Smooth muscle cell of the coronary artery (primary cell): ENCODE measurements at places on chromosomes 4 and X. TPM values are rescaled to one million over a fixed set of nuclear protein-coding genes. Genes with fewer than 3 reads are reported as not detected.

Gene MAGEA6
- not detected in 2 replicates for total RNA-seq

Gene FAM149A
- 2.3 and 8.8 TPM in 2 replicates for total RNA-seq

Gene MAGEE2
- not detected in 2 replicates for total RNA-seq

Gene SPATA18
- 9.9 and 24.5 TPM in 2 replicates for total RNA-seq

Gene MAGEA8
- not detected in 2 replicates for total RNA-seq

Gene LGI2
- total RNA-seq = 0.08 and 1.2 TPM in 2 replicates

Gene NSUN7
- not detected in 2 replicates for total RNA-seq

Gene TLR7
- total RNA-seq = not detected in 2 replicates

Gene FMR1NB
- total RNA-seq = not detected in 2 replicates

Gene XPNPEP2
- 6.8 TPM in 1 of 2 replicates, not detected in the other for total RNA-seq

Gene LONRF3
- total RNA-seq = 0.47 and 1.1 TPM in 2 replicates

Gene DKK2
- 0.38 and 1.9 TPM in 2 replicates for total RNA-seq

Gene GPRIN3
- total RNA-seq = 0.23 and 0.90 TPM in 2 replicates

Gene XG
- total RNA-seq = 10.7 and 16.0 TPM in 2 replicates

Gene AKAP14
- not detected in 2 replicates for total RNA-seq
